ENCODE measurements at places on chromosomes 7 and 10.
A peak's percentile ranks its signal among the peaks of the same experiment; 100 is the strongest.

- no peak for DNase-seq
These were observed 1.6 kb downstream of the CYP2W1 start for GRCh38 chr7:984361-985126.

- DNase-seq: no peak
These were observed 30.8 kb downstream of the PDIA4 start for GRCh38 chr7:148997497-148997896.

DNA sequence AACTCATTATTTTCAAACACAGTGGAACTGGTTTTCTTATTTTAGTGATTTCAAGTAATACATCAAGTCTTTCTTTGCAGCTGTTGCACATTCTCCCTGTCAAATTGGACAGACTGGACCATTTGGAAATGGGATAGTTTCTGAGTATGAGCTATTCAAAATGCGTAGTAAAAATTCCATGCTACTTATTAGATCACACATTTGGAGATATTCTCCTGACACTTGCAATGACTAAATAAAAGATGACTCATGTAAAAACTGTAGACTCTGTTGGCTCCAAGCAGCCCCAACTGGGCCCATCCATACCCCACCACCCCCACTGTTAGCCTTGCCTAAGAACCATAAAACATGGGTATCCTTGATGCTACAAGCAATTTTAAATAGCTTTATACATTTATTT is 25.9 kb upstream of the BICC1 start:
- no peak for DNase-seq

DNA sequence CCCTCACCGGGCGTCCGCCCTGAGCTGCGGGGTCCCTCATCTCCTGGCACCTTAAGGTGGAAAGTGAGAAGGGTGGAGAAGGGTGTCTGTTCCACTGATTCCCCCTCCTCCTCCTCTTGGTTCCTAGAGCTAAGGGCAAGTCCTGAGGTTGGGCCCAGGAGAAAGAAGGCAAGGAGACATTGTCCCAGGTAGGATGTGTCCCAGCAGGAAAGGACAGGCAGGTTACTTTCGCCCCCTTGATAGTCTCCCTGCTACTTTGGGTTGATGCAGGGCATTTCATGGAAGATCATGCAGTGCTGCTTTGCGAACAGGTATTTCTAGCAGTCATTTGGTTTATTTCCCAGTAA is 582 bp downstream of the STEAP2 start:
- no peak for DNase-seq

DNA sequence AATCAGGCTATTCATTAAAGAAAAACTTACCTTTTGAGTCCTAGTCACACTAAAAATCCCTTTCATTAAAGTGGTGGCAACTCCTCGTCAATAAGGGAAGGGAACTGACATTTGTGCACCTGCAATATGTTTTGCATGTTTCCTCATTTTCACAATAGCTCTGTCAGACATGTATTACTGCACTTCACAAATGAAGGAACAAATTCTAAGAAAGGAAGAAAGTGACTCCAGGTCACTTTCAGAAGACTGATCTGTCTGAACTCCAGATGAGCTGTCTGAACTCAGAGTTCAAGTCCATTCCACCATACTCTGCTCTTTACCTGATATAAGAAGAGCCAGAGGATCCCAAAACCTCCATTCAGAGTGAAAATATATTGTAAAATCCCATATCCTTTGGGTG is 50.3 kb upstream of the GSAP start:
- no peak for DNase-seq

DNA sequence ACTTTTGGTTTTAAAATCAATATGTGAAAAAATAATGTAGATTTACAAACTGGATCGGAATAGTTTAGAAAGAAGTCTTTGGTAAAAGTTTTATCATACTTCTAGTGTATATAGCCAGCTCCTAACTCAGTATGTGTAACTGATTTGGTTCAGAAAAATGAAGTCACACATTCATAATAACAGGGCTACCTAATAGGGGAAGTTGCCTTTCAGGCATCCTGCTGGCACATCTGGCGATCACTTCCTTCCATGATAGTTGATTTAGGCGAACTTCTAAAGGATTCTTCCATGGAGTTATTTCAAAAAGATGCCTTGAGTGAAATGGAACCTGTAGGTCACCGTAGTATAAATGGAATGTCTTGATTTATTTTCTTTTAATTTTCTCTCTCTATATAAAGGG is 69.1 kb downstream of the SHH start:
- no peak for DNase-seq

DNA sequence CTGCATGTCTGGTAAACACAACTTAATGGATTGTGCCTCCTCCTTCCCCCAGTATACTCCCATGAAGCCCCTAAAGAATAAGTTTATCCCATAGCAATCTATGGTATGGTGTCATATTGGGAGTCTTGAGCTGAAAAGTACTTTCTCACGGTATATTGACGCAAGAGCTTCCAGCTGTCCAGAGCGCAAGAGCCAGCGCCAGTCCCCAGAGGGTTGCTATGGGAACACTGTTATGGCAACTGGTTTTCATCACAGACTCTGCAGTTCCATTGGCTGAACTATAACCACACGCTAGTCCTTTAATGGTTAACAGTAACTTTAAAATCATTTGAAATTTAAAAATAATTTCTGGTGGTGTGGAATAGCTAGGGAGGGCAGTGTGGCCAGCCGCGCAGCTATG is 46.9 kb downstream of the PRPF18 start:
- DNase-seq: no peak

DNA sequence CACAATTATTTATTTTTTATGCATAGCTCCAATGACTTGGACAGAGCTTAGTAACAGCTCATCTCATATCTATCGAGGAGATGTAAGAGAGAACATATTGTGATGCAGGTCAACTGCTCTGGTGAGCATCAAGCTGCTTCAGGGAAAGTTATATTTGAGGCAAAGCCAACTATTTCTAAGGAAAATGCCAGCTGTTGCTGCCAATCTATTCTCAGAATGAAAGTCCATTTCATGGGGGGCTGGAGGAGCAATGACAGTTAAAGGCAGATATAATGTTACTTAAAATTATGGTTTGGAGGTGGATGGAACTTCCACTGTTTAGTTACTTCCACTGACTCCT is 424.8 kb downstream of the KIF20B start:
- DNase-seq: no peak

DNA sequence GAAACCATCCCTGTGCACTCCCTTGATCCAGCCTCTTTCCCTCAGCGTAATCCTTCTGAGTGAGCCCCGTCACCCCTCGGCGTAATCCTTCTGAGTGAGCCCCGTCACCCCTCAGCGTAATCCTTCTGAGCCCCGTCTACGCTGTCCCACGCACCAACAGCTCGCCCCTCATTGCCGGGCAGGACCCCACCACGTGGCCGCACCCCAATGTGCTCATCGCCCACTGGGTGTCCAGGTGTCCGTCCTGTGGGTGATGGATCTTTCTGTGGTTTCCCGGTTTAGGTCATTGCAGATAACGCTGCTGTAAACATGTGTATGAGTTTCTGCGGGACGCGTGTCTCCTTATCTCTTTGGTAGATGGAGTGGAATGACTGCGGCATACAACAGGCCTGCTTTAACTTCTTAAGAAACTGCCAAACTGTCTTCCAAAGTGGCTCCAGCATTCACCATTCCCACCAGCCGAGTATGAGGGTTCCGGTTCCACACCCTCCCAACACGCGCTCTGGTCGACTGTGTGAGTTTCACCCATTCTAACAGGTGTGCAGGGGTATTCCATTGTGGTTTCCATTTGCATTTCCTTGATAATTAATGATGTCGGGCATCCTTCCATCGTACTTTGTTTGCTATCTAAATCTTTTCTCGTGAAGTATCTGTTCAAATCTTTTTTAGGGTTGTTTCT is 42.1 kb upstream of the NKX6-2 start:
- DNase-seq: no peak

GRCh38 chr7:111239437-111239836 is 148.5 kb downstream of the LRRN3 start:
- DNase-seq: no peak

DNA sequence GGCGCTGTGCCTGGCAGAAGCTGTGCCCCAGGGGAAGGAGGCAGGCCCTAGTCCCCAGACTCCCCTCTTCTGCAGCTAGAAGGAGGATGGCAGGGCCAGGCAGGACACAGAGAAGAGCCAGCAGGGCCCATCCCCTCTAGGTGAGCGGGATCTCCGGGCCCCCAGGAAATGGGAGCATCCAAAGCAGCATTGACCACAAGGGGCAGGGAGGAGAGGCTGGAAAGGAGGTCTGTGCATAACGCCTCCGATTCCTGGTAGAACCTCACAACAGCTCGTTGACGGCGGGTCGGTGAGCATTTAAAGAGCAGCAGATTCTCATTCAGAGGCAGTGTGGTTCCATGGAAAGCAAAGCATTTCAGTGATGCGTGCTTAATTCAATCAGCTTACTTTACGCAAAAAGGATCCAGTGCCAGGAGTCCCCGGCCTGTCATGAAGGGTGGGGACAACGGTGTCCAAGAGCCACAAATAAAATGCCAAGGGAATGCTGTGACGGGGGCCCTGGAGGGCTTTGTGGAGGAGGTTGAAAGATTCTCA is 41.0 kb downstream of the CLRN3 start:
- no peak for DNase-seq

DNA sequence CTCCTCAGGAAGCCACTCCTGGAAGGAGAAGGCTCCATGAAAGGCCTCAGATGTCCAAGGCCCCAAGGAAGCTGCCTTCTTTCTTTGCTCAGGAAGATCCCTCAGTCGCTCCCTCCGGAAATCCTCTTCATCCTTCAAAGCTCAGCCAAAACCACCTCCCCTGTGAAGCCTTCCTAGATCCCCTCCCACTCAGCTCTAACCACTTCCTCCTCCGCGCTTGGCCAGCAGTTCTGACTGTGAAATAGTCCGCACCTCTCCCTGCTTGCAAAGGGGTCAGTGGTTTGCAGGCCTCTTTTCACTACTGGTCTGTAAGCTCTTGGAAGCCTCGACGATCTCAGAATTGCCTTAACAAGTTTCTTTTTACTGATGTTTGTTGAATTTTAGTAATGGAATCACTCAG is 23.9 kb downstream of the PYROXD2 start:
- no peak for DNase-seq

DNA sequence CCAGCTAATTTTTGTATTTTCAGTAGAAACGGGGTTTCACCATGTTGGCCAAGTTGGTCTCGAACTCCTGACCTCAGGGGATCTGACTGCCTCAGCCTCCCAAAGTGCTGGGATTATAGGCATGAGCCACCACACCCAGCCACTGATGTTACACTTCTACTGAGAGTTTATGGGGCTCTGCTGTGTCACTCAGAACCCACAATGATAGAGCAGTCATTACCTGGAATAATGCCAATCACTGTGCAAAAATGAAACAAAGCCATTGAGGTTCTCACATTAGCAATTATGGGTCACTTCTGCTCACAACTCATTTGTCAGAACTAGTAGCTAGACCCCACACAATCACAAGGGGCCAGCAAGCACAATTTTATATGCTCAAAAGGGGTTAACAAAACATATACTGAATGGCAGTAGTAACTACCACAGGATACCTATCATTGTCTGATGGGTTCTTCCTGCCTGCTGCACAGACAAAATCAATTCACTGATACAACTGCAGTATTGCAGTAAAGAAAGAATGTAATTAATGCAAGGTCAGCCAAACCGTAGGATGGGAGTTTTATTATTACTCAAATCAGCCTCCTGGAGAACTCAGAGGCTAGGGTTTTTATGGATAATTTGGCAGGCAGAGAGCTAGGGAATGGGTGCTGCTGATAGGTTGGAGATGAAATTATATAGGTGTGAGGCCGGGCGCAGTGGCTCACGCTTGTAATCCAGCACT is 72.1 kb upstream of the TRIM24 start:
- no peak for DNase-seq

DNA sequence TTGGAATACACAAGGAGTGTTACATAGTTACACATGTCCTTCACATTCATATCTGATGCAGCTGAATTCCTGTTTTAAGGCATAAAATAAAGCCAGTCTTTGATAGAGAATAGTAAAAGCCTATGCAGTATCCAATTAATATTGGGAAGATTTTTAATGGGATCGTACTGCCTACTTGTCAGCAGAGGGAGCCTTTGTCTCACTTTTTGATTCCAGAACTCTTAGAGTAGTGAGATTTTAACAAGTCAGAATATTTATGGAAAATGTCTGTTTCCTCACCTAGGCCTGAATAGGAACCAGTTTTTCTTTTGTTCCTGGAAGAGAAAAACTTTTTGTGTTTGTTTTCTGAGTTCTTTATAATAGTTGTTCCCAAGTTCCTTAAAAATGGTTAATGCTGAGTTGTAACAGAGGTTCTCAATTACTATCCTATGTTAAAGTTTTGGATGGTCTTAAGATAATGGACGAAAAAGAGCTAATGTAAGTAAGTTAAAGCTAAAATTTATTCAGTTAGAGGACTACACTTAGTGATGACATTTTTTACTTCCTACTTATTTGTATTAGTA is 114.0 kb downstream of the BBS9 start:
- no peak for DNase-seq

DNA sequence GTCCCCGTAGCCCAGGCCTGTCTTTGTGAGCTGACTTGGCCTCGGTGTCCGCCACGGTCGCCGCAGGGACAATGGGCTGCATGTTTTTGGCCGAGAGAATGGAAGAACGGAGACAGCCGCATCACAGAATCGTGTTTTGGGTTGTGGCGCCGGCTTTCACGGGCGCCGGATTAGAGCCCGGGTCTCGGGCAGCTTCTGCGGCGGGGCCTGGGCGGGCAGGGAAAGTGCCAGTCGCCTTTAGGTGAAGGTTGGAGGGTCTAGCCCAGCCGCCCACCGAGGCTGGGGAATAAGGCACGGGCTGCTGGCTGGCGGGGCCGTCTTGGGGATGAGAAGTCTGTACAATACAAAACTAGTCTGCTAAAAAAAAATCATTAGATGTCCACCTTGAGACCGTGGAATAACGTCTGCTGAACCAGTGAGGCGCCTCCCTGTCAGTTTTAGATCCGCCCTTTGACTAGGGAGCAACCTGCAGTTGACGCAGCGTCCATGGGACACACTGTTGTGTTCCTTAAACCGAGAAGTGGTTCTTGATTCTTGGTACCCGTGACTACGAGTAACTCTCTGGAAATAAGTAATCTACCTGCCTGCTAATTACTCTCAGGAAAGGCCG is 577 bp downstream of the DNAJB9 start:
- peak; percentile 46 for DNase-seq

DNA sequence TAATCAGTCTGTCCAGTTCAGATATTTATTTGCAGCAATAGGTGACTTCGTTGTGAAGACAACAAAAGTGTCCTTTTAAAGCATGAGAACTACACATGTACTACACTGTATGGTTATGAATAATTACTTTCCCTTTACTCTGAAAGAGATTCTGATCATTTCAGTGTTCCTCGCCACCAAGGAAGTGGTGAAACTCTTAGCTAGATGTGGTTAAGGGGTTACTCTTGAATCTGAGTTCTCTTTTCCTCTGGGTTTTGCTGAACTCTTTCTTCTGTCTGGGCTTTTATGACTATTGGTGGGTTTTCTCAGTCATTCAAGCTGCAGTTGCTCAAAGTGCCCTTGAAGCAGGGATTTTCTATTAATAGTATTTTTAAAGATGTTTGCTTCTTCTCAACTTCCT is 127.9 kb upstream of the SEM1 start:
- no peak for DNase-seq
